Nephron progenitor cell (in vitro differentiated cells): ENCODE measurements at places on chromosomes 3 and 15.
A peak's percentile ranks its signal among the peaks of the same experiment; 100 is the strongest.

GRCh38 chr15:91127236-91127955 lies 27.3 kb downstream of the SV2B start:
- H3K27ac ChIP-seq: no peak overlapping the region
- no peak overlapping the region for H3K4me3 ChIP-seq
- peaks cover 10% of the 10 kb centered on the region for H3K27me3 ChIP-seq
- DNase-seq: no peak
- peaks cover 8% of the 10 kb centered on the region for H3K4me1 ChIP-seq
- no peaks in the 10 kb centered on the region for H3K36me3 ChIP-seq

DNA sequence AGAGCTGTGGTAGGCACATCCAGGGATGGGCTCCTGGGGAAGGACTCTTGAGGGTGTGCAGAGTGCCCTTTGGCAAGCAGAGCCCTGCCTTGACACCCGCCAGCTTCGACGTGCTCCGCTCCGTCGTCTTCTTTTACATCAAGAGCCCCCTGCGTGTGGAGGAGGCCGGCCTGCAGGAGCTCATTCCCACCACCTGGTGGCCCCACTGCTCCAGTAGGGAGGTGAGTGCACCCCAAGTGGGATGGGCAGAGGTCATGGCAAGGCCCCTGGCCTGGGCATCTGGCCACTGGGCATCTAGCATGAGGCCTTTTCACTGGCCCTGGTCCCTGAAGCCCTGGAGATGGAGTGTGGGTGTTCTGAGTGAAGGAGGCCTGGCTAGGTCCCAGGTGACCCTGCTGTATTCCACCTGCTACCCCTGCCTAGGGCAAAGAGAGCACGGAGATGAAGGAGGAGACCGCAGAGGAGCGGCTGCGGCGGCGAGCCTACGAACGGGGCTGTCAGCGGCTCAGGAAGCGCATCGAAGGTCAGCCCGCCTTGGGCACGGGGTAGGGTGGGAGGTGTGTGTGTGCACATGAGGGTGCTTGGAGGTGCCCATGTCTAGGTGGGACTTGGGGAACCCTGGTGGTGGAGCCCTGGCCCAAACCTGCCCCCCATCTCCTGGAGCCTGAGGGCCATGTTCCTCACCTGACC lies 12.2 kb downstream of the RNF123 start:
- no peaks in the 10 kb centered on the region for H3K4me1 ChIP-seq
- DNase-seq: peak; percentile 43
- no peak overlapping the region for H3K27ac ChIP-seq
- no peaks in the 10 kb centered on the region for H3K27me3 ChIP-seq
- H3K36me3 ChIP-seq: no peaks in the 10 kb centered on the region
- H3K4me3 ChIP-seq: no peak overlapping the region

- peaks cover 15% of the 10 kb centered on the region for H3K27me3 ChIP-seq
- H3K4me3 ChIP-seq: no peak overlapping the region
- DNase-seq: no peak
- no peak overlapping the region for H3K27ac ChIP-seq
- H3K4me1 ChIP-seq: peaks cover 46% of the 10 kb centered on the region
These were observed 3.3 kb upstream of the ALAS1 start for GRCh38 chr3:52194485-52195290.

DNA sequence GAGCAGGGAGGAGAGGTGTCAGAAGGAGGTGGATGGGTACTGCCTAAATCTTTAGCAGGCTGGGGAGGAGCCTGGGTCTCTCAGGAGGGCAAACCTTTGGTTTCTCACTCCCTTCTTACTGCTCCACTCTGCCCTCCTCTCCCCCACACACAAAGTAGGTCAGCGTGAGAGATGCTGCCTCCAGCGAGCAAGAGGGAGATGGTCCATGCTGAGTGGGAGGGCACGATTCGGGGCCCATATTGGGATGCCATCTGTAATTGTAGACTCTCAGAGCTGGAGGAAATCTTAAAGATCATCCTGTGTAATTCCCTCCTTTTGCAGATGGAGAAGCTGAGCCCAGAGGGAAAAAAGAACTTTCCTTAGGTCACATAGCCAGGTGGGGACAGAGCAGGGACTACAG lies 34.2 kb upstream of the SYN2 start:
- H3K27ac ChIP-seq: no peak overlapping the region
- H3K27me3 ChIP-seq: peaks cover 9% of the 10 kb centered on the region
- no peaks in the 10 kb centered on the region for H3K36me3 ChIP-seq
- no peak for DNase-seq
- H3K4me3 ChIP-seq: no peak overlapping the region
- peaks cover 5% of the 10 kb centered on the region for H3K4me1 ChIP-seq
